BJ (cell line): ENCODE measurements at places on chromosomes 6 and 20. TPM values are rescaled to one million over a fixed set of nuclear protein-coding genes. Genes with fewer than 3 reads are reported as not detected.

The TIAM2 gene
- 4.6 and 6.3 TPM in 2 replicates for polyA plus RNA-seq

DNA sequence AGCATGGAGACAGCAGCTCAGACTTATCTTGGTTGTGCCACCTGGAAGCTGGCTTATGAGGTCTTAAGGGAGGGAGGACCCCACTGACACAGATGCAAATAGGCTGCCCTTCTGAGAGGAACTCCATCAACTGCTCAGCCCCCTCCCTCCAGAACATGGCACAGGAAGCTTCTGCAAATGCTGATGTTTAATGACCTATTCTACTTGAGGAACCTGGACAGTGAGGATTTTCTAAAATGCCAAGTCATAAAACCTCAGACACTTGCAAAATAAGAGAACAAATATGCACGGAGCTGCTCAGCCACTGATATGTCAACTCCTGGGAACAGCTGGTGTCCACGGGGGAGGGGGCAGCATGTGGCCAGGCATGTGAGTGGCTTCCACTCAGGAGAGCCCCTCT, 3.5 kb downstream of the CST9 start:
- no peak for DNase-seq

- no peak for DNase-seq
Measured at GRCh38 chr6:13926378-13926777, 1.6 kb downstream of the RNF182 start.

- DNase-seq: no peak
Measured at GRCh38 chr6:9927275-9927674, 487.6 kb downstream of the TFAP2A start.

- no peak for DNase-seq
Measured at GRCh38 chr20:13778827-13779226, 5.9 kb downstream of the ESF1 start.

GRCh38 chr6:36544228-36544627, 3.1 kb downstream of the STK38 start:
- DNase-seq: peak; percentile 39

- peak; percentile 58 for DNase-seq
Measured at GRCh38 chr20:10848810-10849370, 175.1 kb upstream of the JAG1 start.

The TPX2 gene
- 29.9 and 39.2 TPM in 2 replicates for polyA plus RNA-seq

The DPPA5 gene
- not detected in 2 replicates for polyA plus RNA-seq

The WFDC5 gene
- not detected in 2 replicates for polyA plus RNA-seq

The HLA-DOB gene
- polyA plus RNA-seq: 0.12 and 0.16 TPM in 2 replicates

The MAP3K5 gene
- polyA plus RNA-seq: 2.2 and 2.5 TPM in 2 replicates

The MUCL3 gene
- polyA plus RNA-seq: not detected in 2 replicates

The RBCK1 gene
- polyA plus RNA-seq: 86.6 and 130 TPM in 2 replicates

DNA sequence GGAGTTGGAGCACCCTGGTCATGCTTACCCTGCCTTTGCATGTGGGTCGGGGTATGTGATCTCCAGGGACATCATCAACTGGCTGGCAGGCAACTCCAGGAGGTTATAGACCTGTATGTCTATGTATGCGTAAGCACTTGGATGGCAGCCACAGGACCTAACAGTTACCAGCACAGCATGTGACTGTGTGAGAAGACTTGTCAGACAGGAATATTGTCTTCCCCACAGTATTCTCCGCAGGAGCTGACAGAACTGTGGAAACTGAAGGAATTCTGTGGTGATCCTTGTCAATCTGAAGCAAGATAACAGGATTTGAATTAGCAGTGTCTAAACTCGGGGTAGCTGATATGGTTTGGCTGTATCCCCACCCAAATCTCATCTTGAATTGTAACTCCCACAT, 59.2 kb downstream of the TMEM244 start:
- no peak for DNase-seq

- DNase-seq: no peak
Measured at GRCh38 chr6:150622941-150623874, 23.5 kb downstream of the PLEKHG1 start.

- DNase-seq: no peak
Measured at GRCh38 chr6:154363821-154364220, 7.2 kb upstream of the IPCEF1 start.

The ID4 gene
- 2.2 and 3.1 TPM in 2 replicates for polyA plus RNA-seq

DNA sequence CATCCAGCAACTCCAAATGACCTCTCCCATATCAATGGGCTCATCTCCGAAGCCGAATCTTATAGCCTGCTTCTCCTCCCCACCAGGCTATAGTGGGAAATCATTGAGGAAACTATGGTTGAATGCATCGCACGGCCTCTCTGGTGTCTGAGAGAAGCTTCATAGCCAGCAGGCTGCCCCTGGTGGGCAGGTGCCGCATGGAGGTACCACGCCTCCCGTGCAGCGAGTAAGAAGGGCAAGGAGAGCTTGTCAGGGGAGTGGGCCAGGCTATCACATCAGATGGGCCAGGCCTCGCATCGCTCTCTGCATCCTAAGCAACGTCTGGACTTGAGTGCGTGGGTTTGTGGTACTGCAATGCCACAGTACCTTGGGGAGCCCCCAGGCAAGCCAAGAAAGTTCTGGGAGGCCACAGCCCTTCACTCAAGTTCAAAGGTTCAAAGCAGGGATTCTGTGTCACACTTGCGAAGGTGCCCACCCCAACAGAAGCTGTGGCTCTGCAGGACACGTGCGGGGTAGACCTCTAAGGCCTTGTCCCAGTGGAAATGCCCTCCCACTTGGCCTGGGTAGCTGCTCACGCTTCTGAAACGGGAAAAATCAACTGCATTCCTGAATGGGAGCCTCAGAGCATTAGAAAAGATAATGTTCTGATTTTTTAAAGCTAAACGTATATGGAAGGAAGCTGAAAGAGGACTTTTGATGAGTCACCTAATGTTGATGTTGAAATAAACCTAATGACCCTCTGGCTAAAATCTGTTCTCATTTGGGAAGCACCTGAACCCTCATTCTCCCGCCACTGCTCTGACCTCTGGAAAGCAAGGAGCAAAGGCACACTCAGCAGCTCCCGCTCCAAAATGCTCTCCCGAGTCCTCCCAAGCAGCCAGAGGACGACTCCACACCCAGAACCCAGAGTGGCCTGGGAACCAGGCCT, 8.4 kb upstream of the IRF4 start:
- DNase-seq: no peak

GRCh38 chr6:159988983-159989454, 20.1 kb downstream of the IGF2R start:
- no peak for DNase-seq

DNA sequence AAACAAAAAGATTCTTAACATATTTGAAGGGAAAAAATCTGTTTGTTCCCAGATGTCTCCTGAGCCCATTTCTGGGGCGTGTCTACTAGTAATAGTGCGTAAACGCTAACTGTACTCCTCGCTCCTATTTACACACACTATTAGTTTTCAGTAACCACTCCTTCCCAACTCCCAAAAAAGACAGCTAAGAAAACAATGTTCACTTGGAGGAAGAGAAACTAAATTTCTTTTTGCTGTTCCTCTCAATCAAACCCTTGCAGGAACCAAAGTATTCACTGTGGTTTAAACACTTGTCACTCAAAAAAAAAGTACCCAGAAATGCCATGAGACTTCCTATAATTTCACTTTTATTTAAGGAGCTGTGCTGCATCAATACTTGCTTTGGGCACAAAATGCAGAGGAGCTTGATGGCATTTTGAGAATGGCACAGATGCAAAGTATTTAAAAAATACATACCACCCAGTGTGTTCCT, 118.2 kb downstream of the BACH2 start:
- DNase-seq: no peak

DNA sequence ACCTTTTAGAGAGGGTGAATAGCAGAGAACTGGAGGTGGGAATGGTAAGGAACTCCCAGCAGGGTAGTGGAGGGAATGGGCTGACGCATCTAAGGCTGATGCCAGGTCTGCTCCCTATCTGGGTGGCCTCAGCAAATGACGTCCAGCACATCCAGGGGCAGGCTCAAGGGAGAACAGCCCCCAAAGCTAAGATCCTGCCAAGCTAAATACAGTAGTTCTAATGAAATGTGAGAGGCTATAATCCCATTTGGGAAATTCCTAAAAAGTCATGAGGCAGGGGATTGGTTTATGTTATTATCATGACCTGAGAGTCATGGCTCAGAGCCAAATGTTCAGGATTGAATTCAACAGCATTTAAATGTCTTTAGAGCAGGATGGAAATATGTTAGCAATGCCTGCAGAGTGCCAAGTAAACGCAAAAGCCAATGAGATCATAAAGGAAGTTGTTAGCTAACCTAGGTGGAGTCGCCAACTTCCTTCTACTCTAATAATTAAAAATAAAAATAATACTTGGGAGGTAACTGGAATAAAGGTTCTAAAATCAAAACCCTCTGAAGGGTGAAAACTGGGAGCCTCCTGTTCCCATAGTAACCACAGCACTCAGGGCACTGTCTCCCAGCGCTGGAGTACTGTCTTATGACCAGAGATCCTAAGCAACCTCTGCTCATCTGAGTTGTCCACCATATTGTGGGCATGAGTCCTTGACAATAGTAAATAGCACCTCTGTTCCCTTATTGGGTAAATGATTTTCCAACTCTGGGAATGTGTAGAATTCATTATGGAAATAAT, 34.8 kb downstream of the IYD start:
- DNase-seq: peak; percentile 43

GRCh38 chr20:33846291-33846935, 35.3 kb downstream of the CHMP4B start:
- DNase-seq: no peak

DNA sequence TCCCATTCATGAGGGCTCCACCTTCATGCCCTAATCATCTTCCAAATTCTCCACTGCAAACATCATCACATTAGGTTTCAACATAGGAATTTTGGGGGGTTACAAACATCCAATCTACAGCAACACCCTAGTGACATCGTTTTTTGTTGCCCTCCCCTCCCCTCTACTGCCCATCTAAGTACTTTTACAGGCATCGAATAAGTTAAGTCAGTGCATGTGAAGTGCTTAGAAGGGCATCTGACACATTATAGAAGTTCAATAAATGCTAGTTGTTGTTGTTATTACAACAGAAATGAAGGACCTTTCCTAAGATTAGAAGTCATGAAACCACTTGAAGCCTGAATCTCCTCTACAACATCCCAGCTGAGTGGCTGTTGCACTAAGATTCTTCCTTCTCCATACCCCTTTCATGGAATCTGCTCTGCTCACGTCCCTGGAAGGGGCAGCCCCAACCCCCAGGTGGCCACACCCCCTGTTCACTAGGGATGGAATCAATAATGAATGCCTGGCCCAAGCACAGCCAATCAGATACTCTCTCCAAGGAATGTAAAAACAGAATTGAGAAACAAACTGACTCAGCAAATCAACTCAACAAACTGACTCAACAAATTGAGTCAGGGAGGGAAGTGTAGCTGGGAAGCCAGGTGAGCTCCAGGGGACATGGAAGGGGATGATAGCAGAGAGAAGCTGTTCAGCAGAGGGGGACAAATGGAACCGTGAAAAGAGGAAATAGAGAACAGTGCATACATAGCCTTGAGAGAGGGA, 3.9 kb upstream of the LRP11 start:
- no peak for DNase-seq

DNA sequence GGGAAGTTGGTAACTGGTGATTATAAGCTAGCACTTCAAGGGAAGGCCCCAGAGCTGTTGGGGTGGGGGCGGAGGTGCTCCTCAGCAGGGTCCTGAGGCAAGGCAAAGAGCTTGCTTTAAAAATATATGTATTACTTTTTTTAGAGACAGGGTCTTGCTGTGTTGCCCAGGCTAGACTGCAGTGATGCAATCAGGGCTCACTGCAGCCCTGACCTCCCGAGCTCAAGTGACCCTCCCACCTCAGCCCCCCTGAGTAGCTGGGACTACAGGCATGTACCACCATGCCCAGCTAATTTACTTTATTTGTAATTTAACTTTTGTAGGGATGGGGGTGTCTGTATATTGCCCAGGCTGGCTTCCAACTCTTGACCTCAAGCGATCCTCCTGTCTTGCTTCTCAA, 87.2 kb downstream of the MYB start:
- DNase-seq: no peak

DNA sequence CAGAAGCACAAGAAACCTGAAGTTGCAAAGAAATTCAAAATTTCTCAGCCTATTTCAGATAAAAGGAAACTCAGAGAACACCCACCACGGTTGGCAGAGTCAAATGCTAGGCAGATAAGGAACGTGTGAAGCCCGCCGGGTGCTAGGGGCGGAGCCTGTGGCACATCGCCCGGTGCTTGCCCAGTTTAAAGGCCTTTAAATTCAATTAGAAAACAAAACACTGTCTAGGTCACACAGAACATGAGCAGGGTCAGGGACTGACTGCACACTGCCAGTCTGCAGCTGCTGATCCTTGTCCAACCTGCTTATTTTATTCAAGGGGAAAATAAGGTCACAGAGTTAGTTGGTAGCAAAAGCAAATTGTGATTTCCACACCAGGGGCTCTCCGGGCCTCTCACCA, 75.8 kb downstream of the PSMG4 start:
- DNase-seq: no peak

GRCh38 chr6:145756170-145756662, 20.9 kb upstream of the EPM2A start:
- peak; percentile 88 for DNase-seq
